A549 treated with CORT108297 at 1 μM for 4 hours (cell line): ENCODE measurements at places on chromosomes 4 and X. TPM values are rescaled to one million over a fixed set of nuclear protein-coding genes. Genes with fewer than 3 reads are reported as not detected.

The EREG gene
- total RNA-seq, result 26.8 to 48.1 TPM (median 38.4 TPM) in 5 replicates

The CORIN gene
- total RNA-seq, result 0.06 TPM in 1 of 5 replicates, not detected in the others

The PDGFRA gene
- 0.30 to 0.76 TPM (median 0.60 TPM) in 5 replicates for total RNA-seq

The MAGED4B gene
- total RNA-seq, result 6.9 to 16.5 TPM (median 13.8 TPM) in 5 replicates

The THAP6 gene
- total RNA-seq, result 4.7 to 6.3 TPM (median 5.2 TPM) in 5 replicates

The GC gene
- total RNA-seq, result not detected in 5 replicates

The ENPEP gene
- 0.01 to 0.14 TPM (median 0.09 TPM) in 5 replicates for total RNA-seq

The SMPX gene
- not detected in 5 replicates for total RNA-seq

The CTAG1A gene
- total RNA-seq, result not detected in 5 replicates

The VGLL1 gene
- not detected in 5 replicates for total RNA-seq

The SLC9A7 gene
- total RNA-seq, result 8.4 to 12.8 TPM (median 11.6 TPM) in 5 replicates

The ANXA10 gene
- 3.4 to 4.1 TPM (median 3.6 TPM) in 5 replicates for total RNA-seq

The VSIG1 gene
- total RNA-seq, result 0.10 to 0.43 TPM (median 0.24 TPM) in 5 replicates

The PARM1 gene
- 0.47 to 0.75 TPM (median 0.68 TPM) in 5 replicates for total RNA-seq

The TMEM31 gene
- total RNA-seq, result not detected in 5 replicates

The EDA gene
- total RNA-seq, result 0.36 to 0.73 TPM (median 0.55 TPM) in 5 replicates

The KLHL34 gene
- not detected in 5 replicates for total RNA-seq

The F8A2 gene
- not detected in 5 replicates for total RNA-seq

The HS3ST1 gene
- total RNA-seq, result 0.27 to 0.54 TPM (median 0.39 TPM) in 5 replicates

The VCX3A gene
- total RNA-seq, result not detected in 5 replicates

The CT45A10 gene
- 0.13 to 0.38 TPM (median 0.32 TPM) in 4 of 5 replicates, not detected in the other for total RNA-seq
